ENCODE measurements at places on chromosomes 2 and 18.
A peak's percentile ranks its signal among the peaks of the same experiment; 100 is the strongest.

GRCh38 chr18:13457327-13457726 is 238.8 kb downstream of the LDLRAD4 start:
- H3K4me1 ChIP-seq: peaks cover 31% of the 10 kb centered on the region
- no peak overlapping the region for H3K27ac ChIP-seq
- no peak for DNase-seq
- no peaks in the 10 kb centered on the region for H3K27me3 ChIP-seq

DNA sequence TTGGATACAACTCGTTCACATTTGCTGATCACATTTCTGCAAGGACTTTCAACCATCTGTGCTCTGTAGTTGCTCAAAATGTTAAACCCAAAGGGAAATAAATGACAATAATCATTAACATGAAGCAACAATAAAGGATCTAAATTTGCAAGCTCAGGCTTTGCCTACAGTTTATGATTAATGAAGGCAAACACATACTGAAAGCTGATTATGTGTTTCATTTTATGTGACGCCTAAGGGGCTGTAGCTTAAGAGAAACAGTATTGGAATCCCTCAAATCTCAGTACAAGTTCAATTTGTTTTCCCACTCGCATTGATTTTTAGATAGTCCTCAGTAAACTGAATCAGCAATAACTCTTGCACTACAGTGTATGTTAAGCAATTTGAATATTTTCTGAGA is 160.3 kb upstream of the FSIP2 start:
- no peak overlapping the region for H3K27ac ChIP-seq
- H3K36me3 ChIP-seq: no peaks in the 10 kb centered on the region
- no peaks in the 10 kb centered on the region for H3K4me1 ChIP-seq

GRCh38 chr18:79380816-79381806 is 14.6 kb upstream of the NFATC1 start:
- H3K27me3 ChIP-seq: no peaks in the 10 kb centered on the region
- H3K4me3 ChIP-seq: no peak overlapping the region
- no peak overlapping the region for H3K27ac ChIP-seq
- H3K4me1 ChIP-seq: peaks cover 14% of the 10 kb centered on the region
- H3K36me3 ChIP-seq: peaks cover 12% of the 10 kb centered on the region

GRCh38 chr2:165164201-165164600 is 39.6 kb downstream of the SCN3A start:
- no peaks in the 10 kb centered on the region for H3K36me3 ChIP-seq
- DNase-seq: no peak
- no peaks in the 10 kb centered on the region for H3K4me1 ChIP-seq
- H3K27me3 ChIP-seq: no peaks in the 10 kb centered on the region
- H3K27ac ChIP-seq: no peak overlapping the region

DNA sequence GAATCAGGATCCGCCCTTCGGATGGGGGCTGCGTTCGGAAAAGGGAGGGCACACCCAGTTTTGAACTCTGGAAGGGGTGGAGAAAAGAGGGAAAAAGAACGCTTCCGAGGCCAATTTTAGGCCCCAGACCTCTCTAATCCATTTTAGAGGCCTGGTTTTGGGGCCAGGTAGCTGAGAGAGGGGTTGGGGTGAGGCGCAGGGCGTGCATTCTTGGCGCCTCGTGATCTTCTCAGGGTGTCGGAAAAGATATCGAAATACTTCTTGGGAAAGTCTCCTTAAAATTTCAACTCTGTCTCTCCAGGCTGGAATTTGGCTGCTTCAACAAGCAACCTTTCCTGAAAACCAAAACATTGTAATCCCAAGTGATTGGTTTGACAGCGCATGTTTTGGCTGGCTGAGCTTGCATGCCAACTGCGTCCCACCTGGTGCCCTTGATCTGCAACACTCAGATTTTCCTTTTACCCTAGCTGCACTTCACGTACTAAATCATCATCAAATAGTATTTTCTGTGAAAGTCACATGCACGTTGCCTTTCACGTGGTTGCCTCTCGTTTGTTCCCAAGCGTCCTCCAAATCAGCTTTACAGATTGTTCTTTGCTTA is 864 bp upstream of the XPO1 start:
- H3K27ac ChIP-seq: peak overlapping the region; percentile 95
- no peaks in the 10 kb centered on the region for H3K36me3 ChIP-seq
- no peaks in the 10 kb centered on the region for H3K27me3 ChIP-seq
- H3K4me3 ChIP-seq: peak overlapping the region; percentile 86
- DNase-seq: peak; percentile 92

DNA sequence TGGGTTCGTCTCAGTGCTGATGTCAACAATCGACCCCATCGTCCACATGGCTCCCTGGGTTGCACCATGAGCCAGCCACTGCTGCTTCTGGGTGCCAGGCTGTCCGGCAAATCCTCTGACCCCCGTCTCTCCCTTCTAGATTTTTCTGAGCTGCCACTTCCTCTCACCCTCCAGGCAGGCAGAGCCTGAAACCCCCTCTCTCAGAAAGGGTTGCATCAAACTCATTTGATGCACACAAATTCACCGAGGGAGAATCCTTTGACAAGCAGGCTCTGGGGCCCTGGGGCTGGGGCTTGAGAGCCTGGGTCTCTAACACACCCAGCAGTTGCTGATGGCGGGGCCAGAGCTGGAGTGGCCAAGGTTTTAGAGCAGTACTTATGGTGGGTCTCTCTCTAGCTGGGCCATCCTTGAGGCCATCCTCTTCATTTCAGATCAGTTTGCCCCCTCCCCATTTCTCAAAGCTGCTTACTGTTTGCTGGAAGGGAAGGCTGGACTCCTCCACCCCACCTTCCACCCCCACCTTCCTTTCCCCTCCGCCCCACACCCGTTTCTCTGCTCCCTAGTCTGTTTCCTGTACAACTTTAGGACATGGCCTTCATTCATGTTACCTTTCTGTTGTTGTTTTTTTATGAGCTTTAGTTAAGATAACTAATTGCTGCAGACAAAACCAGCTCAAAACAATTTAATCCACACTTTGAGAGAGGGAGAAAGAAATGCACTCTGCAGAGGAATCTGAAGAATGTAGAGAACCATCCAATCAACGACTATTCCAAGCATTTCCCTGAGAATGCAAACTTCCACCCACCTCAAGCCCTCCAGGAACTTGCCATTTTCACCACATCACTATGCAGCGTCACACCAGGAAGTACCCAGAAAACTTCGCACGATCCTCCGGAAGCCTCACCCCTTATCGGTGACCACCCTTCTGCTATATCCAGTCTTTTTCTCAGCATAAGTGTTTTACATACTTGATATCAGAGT is 69.5 kb downstream of the ARL4C start:
- H3K4me3 ChIP-seq: no peak overlapping the region
- H3K27me3 ChIP-seq: peaks cover 4% of the 10 kb centered on the region
- no peak for DNase-seq
- H3K27ac ChIP-seq: no peak overlapping the region

DNA sequence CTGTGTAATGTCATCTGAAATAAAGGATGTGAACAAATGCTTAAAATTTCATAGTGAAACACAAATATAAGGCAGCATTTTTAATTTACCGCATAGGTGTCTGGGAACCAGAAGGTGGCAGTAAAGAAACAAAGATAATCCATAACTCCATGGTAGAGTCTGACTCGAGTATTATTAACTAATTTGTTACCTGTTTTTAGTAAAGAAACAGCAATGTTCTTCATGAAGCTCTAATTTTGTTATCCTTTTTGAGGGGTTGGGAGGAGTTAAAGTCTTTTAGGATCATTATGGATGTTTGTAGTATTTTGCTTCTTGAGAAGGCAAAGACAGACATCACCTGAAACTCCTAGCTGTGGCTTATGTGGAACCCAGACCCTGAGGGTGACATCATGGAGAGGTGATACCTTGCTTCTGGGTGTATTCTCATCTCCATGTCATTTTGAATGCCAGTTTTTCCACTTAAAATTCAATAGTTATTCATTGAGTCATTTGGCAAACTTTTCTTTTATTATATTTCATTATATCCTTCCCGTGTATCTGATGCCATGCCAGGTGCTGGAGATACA is 286.2 kb upstream of the EPAS1 start:
- no peak overlapping the region for H3K4me3 ChIP-seq
- H3K27ac ChIP-seq: no peak overlapping the region
- no peak for DNase-seq
- peaks cover 11% of the 10 kb centered on the region for H3K4me1 ChIP-seq
- H3K27me3 ChIP-seq: no peaks in the 10 kb centered on the region

GRCh38 chr2:30323499-30323898 is 92.2 kb downstream of the LBH start:
- no peaks in the 10 kb centered on the region for H3K36me3 ChIP-seq
- H3K27me3 ChIP-seq: no peaks in the 10 kb centered on the region
- DNase-seq: no peak

DNA sequence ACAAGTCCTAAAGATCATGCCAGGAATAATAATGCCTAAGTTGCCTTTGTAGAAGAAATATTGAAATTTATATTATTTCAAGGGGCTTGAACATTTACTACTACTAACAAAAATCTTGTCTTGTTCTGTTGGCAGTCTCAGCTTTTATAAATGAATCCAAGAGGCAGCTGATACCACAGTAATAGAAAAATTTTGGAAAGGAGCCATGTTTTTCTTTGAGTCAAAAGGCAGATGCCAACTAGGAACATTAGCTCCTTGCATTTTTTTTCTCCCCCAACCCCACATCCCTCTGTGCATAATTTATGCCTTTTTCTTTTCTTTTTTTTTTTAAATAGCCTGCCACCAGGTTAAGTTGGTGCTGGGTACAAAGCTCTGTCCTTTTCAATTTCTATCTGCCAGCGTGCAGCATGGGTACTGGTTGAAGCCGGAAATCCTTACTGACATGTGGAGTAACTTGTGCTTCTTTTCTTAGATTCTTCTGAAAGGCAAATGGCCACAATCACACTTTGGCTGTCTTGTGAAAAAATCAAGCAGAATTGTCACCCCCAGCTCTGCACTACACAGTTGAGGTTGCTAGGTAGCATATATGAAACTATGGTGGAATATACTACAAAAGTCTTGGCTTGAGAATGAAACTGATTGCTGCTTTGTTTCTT is 98.8 kb downstream of the RHBDD1 start:
- H3K4me1 ChIP-seq: no peaks in the 10 kb centered on the region
- no peak for DNase-seq
- H3K4me3 ChIP-seq: no peak overlapping the region
- no peaks in the 10 kb centered on the region for H3K27me3 ChIP-seq

DNA sequence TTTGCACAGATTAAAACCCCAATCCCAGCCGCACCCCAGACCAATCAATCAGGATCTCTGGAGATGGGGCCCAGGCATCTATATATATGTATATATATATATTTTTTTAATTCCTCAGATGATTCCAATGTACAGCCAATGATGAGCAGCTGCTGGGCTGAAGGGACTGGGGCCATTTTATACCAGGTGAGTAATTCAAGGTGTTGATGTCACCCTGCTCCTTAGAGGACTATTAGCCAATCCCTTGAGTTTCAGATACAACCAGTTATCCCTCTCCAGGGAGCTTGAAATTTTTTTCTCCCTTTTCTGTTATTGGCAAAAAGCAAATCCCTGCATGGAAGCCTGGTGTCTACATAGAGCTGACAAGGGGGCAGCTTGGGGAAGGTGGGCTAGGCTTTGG is 59.8 kb downstream of the MCFD2 start:
- peaks cover 69% of the 10 kb centered on the region for H3K4me1 ChIP-seq
- H3K27ac ChIP-seq: peak overlapping the region; percentile 91
- no peak for DNase-seq

- DNase-seq: no peak
- no peaks in the 10 kb centered on the region for H3K27me3 ChIP-seq
- H3K36me3 ChIP-seq: no peaks in the 10 kb centered on the region
- H3K27ac ChIP-seq: no peak overlapping the region
These were observed 973.4 kb upstream of the SOX11 start for GRCh38 chr2:4718777-4719176.

GRCh38 chr18:8948011-8948410 is 154.5 kb upstream of the NDUFV2 start:
- H3K27ac ChIP-seq: peak overlapping the region; percentile 89
- DNase-seq: no peak
- H3K36me3 ChIP-seq: no peaks in the 10 kb centered on the region
- no peaks in the 10 kb centered on the region for H3K27me3 ChIP-seq
- no peak overlapping the region for H3K4me3 ChIP-seq
- peaks cover 27% of the 10 kb centered on the region for H3K4me1 ChIP-seq

DNA sequence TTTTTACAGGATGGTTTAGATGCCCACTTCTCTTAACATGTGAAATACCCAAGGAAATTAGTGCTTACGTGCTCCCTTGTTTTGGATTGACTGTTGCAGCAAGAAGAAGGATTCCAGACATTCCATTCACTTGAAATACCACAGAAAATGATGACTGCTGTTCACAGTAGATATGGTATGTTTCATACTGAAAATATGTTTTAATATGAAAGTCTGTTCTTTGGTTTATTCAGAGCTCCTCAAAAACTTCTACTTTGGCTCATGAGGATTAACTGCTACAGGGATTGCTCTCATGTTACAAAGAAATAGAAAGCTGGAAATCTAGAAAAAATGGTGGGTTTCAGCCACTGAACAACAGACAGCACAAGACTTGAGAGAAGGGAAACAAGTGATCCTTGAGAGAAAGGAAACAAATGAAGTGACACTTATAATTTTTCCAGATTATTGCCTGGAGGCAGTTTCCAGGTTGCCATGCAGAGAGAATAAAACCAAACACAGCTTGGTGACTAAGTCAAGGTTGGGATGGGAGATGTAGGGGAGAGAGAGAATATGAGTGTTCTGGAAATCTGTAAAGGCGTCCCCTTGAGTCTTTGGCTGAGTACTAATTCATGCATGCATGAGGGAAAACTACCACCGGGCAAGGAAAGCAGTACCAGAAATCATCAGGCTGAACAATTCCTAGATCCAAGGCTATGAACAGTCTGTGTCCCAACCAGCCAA is 348.1 kb downstream of the CLIP4 start:
- no peak overlapping the region for H3K4me3 ChIP-seq
- no peaks in the 10 kb centered on the region for H3K27me3 ChIP-seq
- H3K4me1 ChIP-seq: no peaks in the 10 kb centered on the region
- no peak for DNase-seq
- no peak overlapping the region for H3K27ac ChIP-seq
- no peaks in the 10 kb centered on the region for H3K36me3 ChIP-seq

DNA sequence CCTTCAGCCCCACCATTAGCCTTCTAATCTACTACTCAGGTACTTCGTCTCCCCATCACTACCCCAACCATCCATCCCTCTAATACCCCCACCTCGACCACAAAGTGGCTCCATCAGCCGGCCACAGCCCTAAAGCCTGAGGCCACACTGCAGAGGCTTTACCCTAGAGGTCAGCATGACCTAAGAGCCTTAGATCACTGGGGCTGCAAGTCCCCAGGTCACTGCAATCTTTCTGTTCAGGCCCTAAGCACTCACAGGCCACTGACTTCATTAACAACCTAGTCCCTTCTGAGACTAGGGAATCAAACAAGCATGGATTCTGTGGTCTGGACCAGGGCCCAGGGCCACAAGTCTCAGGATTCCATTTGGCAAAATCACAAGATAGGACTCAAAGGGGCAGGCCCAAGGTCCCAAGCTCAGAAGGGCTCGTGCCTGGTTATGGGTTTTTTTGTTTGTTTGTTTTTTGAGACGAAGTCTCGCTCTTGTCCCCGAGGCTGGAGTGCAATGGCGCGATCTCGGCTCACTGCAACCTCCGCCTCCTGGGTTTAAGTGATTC is 37.0 kb upstream of the PKDCC start:
- H3K36me3 ChIP-seq: no peaks in the 10 kb centered on the region
- no peaks in the 10 kb centered on the region for H3K4me1 ChIP-seq
- H3K27me3 ChIP-seq: no peaks in the 10 kb centered on the region
- DNase-seq: no peak

- no peaks in the 10 kb centered on the region for H3K36me3 ChIP-seq
- peaks cover 41% of the 10 kb centered on the region for H3K4me1 ChIP-seq
- H3K4me3 ChIP-seq: peak overlapping the region; percentile 43
- DNase-seq: no peak
These were observed 1.7 kb downstream of the INPP5D start for GRCh38 chr2:233061591-233062450.
